Foreskin keratinocyte (primary cell): ENCODE measurements at places on chromosomes 4 and X. TPM values are rescaled to one million over a fixed set of nuclear protein-coding genes. Genes with fewer than 3 reads are reported as not detected.
A peak's percentile ranks its signal among the peaks of the same experiment; 100 is the strongest.

Gene DGKK
- not detected in 2 replicates for total RNA-seq

Gene AWAT2
- not detected in 2 replicates for total RNA-seq

Gene CCSER1
- total RNA-seq: 0.81 and 1.1 TPM in 2 replicates

Gene CT45A1
- not detected in 2 replicates for total RNA-seq

Gene SLC6A14
- total RNA-seq: under 0.01 and 0.20 TPM in 2 replicates

Gene SMIM10L2A
- 0.03 and 0.14 TPM in 2 replicates for total RNA-seq

Gene PCSK1N
- total RNA-seq: 0.53 and 1.7 TPM in 2 replicates

DNA sequence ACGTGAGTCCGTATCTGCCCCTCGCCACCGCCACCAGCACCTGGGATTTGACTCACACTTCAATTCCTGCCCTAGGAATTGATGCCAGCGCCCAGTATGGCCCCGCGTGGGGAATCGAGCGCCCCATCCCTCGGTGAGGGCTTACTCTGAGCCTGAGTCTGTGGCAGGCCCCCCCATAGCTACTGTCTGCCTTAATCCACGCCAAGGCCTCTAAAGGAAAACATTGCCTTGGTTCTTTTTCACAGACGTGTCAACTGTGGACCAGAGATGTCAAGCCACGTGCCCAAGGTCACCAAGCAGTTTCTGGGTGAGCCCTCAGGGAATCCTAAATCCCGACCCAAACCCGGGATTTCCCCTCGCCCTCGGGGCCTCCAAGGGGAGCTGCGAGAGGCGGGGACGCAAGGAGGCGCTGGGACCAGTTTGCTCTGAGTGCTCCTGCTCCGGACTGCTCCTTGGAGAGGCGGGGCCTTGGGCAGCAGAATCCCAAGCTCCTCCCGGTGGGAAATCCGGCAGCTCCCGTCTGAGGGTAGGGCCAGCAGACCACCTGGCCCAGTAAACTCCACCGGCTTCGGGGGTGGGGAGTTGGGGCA lies 12.9 kb downstream of the MSX1 start:
- DNase-seq: no peak

- DNase-seq: peak; percentile 11
Measured at GRCh38 chrX:23694606-23695005, 27.3 kb downstream of the PRDX4 start.

DNA sequence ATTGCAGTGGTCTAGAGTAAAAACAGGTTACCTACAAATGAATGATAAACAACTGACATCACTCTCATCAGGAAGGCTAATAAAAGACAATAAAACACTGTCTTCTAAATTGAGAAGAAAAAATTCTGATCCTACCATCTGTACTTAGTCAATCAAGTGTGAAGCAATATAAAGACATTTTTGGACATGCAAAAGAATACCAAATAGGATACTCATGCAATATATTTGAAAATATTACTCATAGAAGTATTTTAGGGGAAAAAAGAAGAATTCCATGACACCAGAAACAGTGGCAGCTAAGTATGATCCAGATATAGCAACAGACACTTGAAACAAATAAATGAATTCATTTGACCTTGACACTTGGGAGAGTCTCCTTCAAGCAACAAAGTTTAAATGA lies 63.8 kb upstream of the FAM120C start:
- DNase-seq: no peak

GRCh38 chr4:138706201-138706600 lies 309.4 kb upstream of the NOCT start:
- no peak for DNase-seq

DNA sequence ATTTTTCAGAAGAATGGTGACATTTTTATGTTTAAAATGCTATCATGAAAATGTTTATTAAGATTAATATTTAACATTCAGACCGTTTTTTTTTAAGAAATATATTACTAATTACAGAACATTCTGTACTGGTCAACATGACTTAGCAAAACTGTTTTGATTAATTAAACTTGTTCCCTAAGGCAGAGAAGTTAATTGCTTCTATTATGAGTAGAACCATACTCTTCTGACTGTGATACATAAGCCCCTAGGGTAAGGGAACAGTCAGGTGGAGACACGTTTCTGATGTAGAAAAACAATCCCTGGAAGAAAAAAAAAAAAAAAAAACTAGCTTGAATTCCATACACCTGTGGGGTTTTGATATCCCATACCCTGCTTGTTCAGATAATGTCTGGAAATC lies 97.4 kb downstream of the GPM6A start:
- peak; percentile 11 for DNase-seq

- DNase-seq: no peak
Measured at GRCh38 chr4:168655182-168655581, 158.3 kb downstream of the PALLD start.

- peak; percentile 30 for DNase-seq
Measured at GRCh38 chr4:47839259-47839658, 1.4 kb upstream of the CORIN start.

GRCh38 chr4:11495818-11496217 lies 67.1 kb upstream of the HS3ST1 start:
- DNase-seq: no peak

DNA sequence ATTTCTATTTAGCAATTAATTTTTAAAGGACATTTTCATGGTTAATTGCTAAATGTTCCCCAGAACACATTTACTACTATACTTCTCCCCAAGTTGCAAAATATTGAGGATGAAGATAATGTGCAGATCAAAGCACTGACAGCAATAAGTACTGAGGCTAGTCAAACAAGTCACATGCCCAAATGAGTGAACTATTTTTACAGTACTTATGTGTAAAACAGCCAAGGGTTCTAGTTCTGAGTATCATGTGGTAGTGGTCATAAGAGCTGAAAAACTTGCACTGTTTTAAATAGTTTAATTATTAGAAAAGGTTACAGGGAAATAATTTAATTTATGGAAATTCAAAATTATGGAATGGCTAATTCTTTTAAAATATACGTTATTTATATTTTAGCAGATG lies 3.8 kb downstream of the GALNTL6 start:
- no peak for DNase-seq

GRCh38 chr4:47720787-47721186 lies 117.1 kb downstream of the CORIN start:
- no peak for DNase-seq

DNA sequence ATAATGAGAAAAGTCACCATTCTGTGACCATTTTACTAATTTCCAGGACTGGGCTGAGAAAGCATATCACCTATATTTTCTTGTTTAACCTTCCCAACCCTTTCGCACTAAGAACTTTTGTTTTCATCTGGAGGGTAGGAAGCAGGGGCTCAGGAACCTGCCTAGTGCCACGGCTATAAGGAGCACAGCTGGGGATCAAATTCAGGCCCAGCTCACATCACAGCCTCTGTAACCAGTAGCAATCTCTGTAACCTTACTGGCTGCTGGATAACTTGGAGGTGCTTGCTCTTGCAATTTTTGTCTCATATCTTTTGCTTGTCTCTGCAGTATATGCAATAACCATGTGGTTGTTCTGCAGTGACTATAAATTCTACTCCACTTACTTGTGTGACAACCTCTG lies 76.7 kb upstream of the PLAC1 start:
- no peak for DNase-seq

- no peak for DNase-seq
Measured at GRCh38 chr4:84496331-84496705, 2.8 kb downstream of the NKX6-1 start.

GRCh38 chrX:40109288-40110008 lies 11.7 kb upstream of the BCOR start:
- no peak for DNase-seq

DNA sequence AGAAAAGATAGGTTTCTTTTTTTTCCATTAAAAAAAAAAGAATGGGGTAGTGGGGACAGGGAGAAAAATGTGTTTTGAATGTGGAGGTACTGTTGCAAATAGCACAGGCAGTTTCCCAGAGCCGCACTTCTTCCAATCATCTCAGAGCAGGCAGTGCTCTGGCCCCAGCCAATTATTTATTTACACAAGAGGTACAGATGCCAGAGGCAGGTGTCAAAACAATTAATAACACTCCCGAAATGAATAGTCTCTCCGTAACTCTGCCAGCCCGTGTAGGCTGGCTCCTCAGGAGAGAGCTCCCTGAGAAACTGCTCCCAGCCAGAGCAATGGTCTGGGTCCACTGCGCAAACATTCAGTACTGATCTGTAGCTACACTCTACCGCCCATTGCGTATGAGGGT lies 130.8 kb upstream of the IL1RAPL2 start:
- no peak for DNase-seq

DNA sequence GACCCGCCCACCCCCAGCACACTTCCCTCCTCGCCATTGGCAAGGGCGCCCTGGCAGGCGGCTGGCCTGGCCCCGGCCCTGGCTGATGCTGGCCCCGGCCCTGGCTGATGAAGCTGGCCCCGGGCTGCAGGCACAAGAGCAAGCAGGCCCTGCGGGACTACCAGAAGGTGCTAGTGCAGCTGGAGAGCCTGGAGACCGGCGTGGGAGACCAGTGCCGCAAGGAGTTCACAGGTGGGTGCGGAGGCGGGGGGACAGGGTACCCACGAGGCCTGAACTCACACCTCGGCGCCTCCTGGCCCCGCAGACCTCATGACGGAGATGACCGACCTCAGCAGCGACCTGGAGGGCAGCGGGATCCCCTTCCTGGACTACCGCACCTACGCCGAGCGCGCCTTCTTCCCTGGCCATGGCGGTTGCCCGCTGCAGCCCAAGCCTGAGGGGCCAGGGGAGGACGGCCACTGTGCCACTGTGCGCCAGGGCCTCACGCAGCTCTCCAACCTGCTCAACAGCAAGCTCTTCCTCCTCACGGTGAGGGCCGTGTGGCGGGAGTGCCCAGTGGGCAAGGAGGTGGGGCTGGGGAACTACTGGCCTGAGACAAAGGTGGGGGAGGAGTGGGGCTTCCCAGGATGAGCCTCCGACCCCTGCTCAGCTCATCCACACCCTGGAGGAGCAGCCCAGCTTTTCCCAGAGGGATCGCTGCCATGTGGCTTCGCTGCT lies 6.1 kb upstream of the SRPK3 start:
- DNase-seq: no peak

DNA sequence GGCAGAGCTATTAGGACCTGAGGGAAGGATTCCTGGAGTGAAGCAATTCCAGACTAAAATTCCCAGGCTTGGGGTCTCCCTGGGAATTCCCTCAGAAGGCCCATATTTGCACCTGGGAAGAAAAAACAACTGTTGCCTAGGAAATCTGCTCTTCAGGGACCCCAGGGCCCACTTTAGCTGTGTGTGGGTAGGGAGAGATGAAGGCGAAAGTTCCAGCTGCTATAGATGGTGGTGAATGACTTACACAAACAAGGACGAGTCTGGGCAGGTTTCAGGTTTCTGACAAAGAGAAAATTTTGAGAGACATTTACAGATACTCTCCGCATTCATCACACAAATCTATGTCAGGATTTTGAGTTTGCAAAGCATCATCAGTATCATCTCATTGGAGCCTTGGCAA lies 126.1 kb downstream of the GPC3 start:
- DNase-seq: peak; percentile 62

DNA sequence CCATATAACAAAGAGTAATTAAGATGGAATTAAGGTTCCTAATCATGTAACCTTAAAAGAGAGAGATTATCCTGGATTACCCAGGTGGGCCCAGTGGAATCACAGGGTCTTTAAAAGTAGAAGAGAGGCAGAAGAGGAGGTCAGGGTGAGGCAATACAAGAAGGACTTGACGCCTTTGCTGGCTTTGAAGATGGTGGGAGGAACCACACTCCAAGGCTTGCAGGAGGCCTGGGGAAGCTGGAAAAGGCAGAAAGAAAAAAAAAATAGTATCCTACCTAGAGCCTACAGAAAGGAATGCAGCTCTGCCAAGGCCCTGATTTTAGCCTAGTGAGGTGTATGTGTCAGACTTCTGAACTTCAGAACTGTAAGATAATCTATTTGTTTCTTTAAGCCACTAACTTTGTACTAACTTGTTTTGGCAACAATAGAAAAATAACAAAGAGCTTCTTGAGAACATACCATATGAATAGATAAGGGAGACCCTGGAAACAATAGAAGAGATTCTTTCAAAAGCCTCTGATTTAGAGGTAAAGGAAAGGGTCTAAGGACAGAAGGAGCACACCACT lies 229.9 kb upstream of the TTC29 start:
- DNase-seq: peak; percentile 46

DNA sequence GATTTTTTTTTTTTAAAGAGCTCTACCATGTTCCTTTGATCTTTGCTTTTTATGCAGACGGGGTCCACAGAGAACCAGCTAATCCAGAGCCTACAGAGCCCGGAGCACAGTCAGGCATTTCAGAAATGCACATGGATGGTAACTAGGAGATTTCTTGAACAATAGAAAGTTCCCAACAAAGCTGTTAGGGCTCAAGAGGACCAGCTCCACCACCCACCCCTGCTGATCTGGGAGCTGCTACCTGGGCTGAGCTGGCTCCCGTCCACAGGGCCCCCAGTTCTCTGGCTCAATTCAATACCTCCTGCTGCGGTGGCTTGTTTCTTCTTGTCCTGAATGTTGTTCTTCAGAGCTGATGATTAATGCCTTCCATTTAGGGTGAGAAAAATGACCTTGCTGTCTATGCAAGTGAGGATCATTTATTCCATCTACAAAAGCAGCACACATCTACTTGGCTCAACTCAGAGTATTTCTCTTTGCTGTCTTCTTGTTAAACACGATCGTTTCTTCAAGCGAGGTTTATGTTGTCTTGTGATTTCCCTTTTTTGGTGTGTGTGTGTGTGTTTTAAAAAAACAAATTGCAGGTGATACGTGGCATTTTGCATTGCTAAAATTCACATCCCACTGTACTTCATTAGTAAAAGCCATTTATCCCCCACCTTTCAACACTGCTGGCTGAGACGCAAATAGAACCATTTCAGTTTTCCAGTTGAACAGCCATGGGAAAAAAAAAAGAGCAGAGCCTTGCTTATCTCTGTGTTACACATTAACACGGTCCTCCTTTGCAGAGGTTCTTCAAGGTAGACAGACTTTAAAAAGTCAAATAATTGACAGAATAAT lies 31.3 kb downstream of the IGFBP7 start:
- peak; percentile 87 for DNase-seq

DNA sequence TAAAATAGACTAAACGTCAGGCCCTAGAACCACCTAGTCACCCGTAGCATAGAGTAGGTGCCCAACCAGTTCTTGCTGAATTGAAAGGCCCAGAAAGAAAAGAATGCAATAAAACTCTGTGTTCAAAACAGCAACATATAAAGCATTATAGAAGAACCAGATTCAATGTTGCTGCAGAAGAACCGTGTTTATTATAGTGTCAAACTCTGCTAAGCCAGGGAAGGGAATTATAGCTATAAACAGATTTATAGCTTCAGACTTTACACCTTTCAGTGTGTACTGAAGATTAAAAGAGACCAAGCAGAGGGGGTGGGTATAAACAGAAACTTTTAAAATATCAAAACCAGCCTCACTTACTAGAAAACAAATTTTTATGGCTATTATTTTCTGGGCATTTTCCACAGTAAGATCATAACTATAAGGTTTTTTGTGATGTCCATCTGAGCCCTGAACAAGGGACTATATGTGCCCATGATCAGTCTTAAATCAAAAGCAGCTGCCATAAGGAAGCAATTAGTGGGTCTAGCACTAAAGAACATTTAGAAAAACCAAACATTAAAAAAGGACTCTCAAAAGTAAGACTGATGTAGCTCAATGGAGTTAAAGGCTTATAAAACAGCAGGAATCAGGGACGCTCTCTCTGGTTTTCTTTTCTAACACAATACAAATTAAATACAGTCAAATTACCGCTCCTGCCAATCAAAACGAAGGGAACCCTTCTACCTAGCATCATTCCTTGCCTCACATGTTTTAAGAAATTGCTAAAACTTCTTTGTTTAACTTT lies 219.7 kb upstream of the ETNPPL start:
- DNase-seq: no peak
